ENCODE measurements at places on chromosomes 11 and 22.

DNA sequence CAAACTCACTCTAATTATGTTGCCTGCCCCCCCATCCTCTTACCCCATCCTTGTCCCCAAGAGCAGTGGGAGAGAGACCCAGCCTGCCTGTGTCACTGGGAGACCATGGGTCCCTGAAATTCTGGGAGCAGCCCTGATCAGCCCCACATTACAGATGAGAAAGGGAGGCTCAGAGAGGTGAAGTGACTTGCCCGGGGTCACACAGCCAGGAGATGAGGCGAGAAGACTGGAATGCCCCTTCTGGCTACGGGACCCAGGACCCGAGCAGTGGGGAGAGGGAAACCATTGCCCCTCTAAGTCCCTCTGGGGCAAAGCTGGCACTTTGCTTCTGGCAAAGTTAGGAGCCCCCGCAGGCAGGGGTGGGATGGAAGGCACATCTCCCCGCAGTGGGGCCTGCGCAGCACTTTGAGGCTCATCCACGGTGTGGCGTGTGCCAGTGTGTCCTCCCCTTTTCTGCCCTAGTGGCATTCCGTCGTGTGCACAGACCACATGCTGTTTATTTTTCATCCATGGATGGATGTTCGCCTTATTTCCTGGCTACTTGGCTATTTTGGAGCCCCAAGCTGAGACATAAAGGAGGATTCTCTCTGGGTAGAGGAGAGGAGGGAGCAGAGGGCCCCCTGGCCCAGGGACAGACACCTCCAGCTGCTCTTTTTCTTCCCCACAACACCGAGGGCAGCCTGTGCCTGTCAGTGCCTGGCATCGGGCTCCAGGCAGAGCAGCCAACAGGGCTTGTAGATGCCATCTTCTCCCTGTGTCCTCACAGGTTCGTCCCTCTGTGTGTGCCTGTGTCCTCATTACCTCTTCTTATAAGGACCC is 3.7 kb upstream of the FGF3 start:
- no peak for DNase-seq

GRCh38 chr22:17198170-17199002 is 20.8 kb downstream of the ADA2 start:
- peak; percentile 80 for DNase-seq

- peak; percentile 73 for DNase-seq
These were observed 76.0 kb upstream of the GRK3 start for GRCh38 chr22:25488244-25489020.

DNA sequence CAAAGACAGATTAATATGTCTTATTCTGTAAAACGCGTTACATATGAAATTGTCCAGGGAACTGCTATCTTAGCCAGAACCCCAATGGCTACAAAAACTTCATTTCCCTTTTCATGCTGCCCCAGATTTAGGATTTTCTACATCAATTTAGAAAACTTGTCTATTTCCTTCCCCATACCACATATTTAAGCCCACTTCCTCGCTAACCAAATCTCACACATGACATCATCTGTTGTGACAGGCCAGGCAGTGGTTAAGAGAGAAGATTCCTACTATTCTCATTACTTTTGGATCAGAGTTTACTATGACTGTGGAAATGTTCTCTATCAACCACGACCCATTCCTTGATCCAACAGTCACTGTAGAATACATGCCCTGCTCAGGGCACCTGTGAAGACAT is 15.9 kb downstream of the CCDC82 start:
- no peak for DNase-seq

- DNase-seq: no peak
These were observed 71.5 kb downstream of the SIK3 start for GRCh38 chr11:117026593-117027330.

DNA sequence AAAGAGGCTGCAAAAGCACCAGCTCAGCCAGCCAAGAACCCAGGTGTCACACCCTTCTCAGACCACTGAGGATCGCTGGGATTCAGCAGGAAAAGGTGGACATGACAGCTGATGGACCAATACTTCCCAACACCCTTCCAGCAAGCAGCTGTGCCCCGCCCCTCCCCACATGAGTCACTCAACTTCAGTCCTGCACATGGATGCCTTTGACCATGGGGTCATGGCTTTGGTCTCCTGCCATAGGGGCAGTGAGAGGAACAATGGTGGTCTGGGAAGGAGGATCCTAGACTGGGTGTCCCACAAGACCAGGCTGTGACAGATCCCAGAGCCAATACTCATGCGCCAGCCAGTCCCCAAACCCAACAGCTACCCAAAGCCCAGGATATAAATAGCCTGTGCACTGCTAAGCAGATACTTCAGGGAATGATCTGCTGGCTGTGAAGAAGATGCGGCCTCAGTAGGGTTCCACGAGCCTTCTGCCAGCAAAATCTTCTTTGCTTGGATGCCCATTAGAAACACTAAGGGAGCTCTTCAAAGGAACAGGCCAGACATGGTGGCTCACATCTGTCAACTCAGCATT is 5.5 kb upstream of the RGL4 start:
- no peak for DNase-seq

DNA sequence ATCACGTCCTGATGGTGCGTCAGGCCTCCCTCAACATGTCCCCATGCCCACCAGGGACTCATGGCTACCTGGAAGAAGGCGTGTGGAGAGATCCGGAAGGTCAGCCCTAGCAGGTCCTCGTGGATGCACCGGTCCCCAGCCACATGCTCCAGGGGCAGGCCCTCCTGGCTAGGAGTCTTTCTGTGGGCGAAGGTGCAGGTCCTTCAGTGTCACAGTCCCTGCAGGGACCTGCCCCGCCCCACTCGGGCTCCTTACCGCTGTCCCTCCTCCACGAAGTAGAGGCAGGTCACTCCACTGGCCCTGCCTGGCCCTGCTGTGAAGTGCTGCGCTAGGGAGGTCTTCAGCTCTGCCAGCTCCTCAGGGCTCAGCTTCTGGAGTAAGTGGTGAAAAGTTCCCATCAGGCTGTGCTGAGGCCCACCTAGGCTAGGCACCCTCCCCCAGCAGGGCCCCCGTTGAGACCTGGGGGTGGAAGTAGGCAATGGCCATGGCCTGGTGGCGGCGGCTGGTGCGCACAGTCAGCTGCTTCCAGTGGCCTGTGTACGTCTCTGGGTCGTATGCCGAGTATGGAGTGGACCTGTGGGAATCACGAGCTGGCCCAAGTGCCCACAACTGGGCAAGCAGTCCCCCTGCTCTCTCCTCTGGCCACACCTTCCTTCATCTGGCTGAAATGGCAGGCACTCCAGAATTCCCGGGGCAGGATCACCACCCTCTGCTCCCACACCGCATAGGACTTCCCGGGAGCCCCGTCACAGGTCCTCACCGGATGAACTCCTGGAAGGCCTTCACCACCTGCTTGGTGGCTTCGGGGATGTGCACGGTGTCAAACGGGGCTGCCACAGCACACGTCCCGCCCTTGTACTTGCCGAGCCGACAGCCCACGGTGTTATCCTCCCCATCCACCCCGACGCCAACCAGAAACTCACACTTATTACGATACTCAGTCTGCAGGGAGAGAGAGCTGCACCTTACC is 1.1 kb upstream of the RANBP1 start:
- peak; percentile 39 for DNase-seq

- DNase-seq: no peak
These were observed 8.1 kb downstream of the INPP5J start for GRCh38 chr22:31130873-31131272.

GRCh38 chr11:75469785-75470405 is 36.9 kb upstream of the KLHL35 start:
- DNase-seq: no peak

GRCh38 chr11:71154261-71154805 is 98.0 kb downstream of the SHANK2 start:
- no peak for DNase-seq

GRCh38 chr22:23557036-23557435 is 23.1 kb downstream of the IGLL1 start:
- no peak for DNase-seq

GRCh38 chr11:36051235-36052144 is 107.6 kb downstream of the LDLRAD3 start:
- DNase-seq: no peak

DNA sequence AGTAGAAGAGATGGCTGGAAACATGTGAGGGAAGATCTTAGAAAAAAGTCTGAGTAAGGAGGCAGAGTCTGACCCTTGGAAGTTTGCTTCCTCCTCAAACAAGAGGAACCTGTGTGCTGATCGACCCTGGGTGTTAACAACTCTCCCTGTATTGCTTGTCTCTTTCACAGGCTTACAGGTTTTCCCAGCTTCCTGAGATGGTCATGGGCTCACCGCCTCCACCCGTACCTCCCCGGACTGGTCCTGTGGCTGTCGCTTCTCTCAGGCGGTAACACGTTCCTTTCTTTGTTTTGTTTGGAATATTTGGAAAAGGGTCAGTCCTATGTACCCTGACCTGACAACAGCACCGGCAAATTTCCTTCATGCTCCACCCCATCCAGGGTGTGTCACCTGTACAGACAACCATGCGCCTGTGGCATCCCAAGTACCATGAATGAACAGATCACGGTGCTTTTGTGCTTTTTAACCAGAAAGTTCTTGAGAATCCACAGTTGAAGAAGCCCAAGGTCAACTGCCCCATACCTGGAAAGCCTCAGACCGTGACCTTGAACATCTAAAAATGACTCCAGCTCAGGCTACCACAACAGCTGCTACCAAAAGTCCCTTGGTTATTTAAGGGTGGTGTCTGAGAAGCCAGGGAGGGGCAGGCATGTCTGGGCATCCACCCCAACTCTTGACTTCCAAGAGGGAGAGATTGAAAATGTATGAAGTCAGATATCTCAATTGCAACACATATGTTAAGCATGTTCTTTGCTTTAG is 44.6 kb downstream of the C11orf91 start:
- DNase-seq: no peak

GRCh38 chr11:85724748-85725465 is 38.9 kb upstream of the CCDC89 start:
- DNase-seq: no peak

DNA sequence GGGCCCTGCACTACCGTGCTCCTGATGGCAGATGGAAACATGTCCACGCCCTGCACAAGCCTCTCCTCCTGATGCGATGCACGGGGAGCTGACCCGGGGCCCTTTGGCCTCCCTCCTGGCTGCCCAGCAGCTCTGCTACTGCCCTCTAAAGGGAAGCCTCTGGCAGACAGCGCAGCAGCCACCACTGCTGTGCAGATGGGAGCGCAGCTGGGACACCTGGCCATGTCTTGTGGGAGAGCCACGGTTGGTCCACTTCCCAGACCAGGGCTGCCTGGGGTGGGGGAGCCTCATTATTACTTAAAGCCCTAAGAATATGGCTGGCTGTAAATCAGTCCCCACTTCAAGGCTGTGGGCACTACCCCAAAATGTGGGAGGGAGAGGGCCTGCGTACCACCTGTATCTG is 38.3 kb downstream of the TBX1 start:
- peak; percentile 37 for DNase-seq

GRCh38 chr22:24189249-24190158 is 8.2 kb downstream of the SUSD2 start:
- peak; percentile 83 for DNase-seq

- no peak for DNase-seq
These were observed 1.7 kb downstream of the SBF1 start for GRCh38 chr22:50473088-50473487.

DNA sequence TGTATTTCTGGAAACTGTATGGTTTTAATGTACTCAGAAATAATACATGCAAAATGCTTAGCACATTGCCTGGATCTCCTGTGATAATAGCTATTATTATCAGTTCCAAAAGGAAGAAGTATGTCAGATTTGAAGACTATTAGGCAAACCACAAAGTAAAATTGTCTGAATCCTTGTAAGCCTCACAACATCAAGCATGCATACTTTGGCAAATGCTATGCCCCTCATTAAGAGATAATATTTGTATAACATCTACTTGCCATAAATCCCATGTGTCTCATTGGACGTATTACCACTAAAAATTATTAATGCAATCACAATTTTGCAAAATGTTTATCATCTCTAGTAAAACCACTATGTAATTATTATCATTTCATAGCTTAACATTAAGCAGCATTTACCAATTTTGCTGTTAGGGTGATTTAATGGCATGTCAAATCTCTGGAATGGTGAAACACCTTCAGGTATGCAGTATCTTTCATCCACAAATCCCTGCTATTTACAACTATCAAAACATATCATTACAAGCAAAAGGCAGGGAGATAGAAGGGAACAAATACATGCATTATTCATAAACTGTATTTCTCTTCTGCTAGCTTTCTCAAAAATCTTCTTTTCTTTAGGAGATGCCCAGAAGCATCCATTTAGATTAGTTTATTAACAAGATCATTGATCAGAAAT is 974.6 kb upstream of the RAG2 start:
- no peak for DNase-seq

DNA sequence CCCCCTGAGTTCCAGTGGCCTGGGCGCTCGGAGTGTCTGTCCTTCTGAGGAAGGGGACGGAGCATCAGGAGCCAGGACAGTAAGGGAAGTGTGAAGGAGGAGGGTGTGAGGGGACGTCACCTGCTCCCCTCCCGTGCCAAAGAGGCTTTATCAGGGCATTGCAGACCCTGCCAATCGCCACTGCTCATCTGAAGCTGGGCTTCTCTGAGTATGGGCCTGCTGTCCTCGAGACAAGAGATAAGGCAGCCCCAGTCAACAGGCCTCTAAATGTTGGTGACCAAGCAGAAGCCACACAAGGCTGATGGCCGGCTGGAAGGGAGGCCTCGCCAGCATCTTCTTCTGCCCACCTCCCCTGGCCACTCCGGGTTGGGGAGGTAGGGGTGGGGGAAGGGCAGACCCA is 29.8 kb downstream of the LIF start:
- no peak for DNase-seq

DNA sequence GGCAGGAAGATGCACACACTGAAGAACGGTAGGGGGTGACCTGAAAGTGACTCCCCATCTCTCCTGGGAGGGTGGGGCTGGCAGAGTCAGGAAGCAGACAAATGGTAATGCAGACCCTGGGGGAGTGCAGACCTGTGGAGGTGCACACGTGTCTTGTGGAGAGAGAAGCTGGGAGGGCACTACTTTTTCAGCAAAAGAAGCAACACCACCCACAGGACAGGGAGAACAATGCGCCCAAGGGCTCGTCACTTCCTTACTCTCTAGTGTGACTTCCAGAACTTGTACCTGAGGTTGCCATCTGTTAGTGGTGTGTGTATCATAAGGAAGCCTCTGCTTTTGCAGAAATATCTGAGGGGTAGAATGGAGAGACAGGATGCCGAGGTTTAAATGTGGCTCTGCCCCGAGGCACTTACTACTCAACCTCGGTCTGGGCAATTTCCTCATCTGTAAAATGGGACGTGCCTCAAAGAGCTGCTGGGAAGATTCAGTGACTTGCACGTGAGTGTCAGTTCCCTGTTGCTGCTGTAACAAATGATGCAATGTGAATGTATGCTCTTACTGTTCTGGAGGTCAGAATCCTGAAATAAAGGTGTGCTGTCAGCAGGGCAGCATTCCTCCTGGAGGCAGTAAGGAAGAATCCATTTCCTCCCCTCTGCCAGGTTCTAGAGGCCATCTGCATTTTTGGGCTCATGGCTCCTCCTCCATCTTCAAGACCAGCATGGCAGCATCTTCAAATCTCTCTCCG is 323.4 kb downstream of the SHANK2 start:
- DNase-seq: no peak

Data from Right ventricle myocardium superior (tissue), 1 donor.